Natural killer cell (primary cell): ENCODE measurements at places on chromosomes 3 and 15.

DNA sequence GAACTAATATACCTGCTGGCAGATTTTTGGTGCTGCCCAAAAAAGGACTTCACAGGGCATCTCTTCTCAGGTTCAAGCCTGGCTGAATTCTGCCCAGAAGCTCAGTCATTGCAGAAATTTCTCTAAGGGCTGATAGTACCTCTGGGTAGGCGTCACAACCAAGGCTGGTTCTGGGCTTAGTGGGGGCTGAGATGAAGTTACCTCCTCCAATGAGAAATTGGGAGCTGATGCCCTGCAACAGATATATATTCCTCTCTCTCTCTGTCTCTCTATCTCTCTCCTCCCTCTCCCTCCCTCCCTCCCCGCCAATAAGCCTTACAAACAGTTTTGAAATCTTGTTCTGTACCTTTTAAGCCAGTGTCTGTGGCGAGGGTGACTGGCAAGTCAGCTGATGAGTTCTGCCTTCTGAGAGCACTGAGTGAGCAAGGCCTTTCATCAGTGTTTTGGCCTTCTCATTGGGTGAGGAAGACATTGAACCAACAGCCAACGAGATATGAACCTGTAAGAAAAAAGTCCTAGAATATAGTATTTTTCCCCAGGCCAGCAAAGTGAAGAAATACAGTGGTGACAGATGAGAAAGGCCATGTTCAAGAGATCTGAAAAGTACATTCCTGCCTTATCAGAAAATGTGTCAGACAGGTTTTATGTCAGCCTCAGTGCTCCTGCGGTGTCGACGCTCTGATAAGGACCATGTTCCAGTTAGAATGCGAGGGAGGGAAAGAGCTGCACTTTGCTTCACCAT, 45.5 kb downstream of the TMEM39A start:
- DNase-seq, result no peak

- DNase-seq, result no peak
These were observed 110.2 kb downstream of the LRTM1 start for GRCh38 chr3:54817628-54818027.

- DNase-seq, result no peak
These were observed 31.1 kb downstream of the CPNE4 start for GRCh38 chr3:132003685-132004084.

DNA sequence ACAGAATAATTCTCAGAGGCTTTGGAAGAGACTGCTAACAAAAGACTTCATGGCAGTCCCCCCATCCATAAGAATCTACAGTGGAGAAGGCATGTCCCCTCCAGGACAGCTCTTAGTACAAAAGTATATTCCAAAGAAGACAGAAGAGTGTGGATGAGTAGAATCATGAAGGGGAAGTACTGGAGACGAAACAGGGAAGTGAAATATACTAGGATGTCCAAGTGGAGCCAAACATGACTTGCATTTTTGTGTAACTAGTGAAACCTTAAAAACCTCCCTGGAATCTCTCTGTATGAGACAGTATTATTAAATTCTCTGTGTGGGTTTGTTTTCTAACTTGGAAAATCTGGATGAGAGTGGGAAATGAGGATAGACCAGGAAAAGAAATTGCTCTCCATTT, 312.4 kb downstream of the RSL24D1 start:
- DNase-seq, result no peak

GRCh38 chr15:33810806-33811205, 157.5 kb upstream of the CHRM5 start:
- DNase-seq, result no peak
